Progenitor cell of endocrine pancreas (in vitro differentiated cells): ENCODE measurements at places on chromosomes 13 and 19. TPM values are rescaled to one million over a fixed set of nuclear protein-coding genes. Genes with fewer than 3 reads are reported as not detected.

- H3K27me3 ChIP-seq, result peaks cover 14% of the 10 kb centered on the region
- H3K27ac ChIP-seq, result no peak overlapping the region
- H3K36me3 ChIP-seq, result no peaks in the 10 kb centered on the region
- H3K4me1 ChIP-seq, result peaks cover 6% of the 10 kb centered on the region
- no peak for DNase-seq
Observed at GRCh38 chr13:23547000-23547590, 23.1 kb upstream of the TNFRSF19 start.

GRCh38 chr19:10644260-10645007, 9.7 kb upstream of the ILF3 start:
- peak overlapping the region; percentile 83 for H3K27ac ChIP-seq
- no peak overlapping the region for H3K4me3 ChIP-seq
- peaks cover 7% of the 10 kb centered on the region for H3K36me3 ChIP-seq
- peak; percentile 84 for DNase-seq

GRCh38 chr19:49342291-49342721, 7.1 kb downstream of the CD37 start:
- no peaks in the 10 kb centered on the region for H3K27me3 ChIP-seq
- peaks cover 15% of the 10 kb centered on the region for H3K4me1 ChIP-seq
- no peak overlapping the region for H3K27ac ChIP-seq
- DNase-seq, result no peak
- H3K36me3 ChIP-seq, result peaks cover 52% of the 10 kb centered on the region
- H3K4me3 ChIP-seq, result no peak overlapping the region

- H3K27me3 ChIP-seq, result no peaks in the 10 kb centered on the region
- H3K27ac ChIP-seq, result no peak overlapping the region
- H3K36me3 ChIP-seq, result peaks cover 40% of the 10 kb centered on the region
Observed at GRCh38 chr19:21576481-21576880, 71.1 kb downstream of the ZNF429 start.

- no peak for DNase-seq
- no peak overlapping the region for H3K27ac ChIP-seq
- H3K4me1 ChIP-seq, result no peaks in the 10 kb centered on the region
- no peaks in the 10 kb centered on the region for H3K36me3 ChIP-seq
Observed at GRCh38 chr13:66369666-66370065, 860.5 kb downstream of the PCDH9 start.

- peaks cover 17% of the 10 kb centered on the region for H3K4me1 ChIP-seq
- no peak for DNase-seq
- H3K4me3 ChIP-seq, result peak overlapping the region; percentile 45
- H3K27ac ChIP-seq, result peak overlapping the region; percentile 85
Observed at GRCh38 chr19:485583-486236, 10.6 kb upstream of the MADCAM1 start.

DNA sequence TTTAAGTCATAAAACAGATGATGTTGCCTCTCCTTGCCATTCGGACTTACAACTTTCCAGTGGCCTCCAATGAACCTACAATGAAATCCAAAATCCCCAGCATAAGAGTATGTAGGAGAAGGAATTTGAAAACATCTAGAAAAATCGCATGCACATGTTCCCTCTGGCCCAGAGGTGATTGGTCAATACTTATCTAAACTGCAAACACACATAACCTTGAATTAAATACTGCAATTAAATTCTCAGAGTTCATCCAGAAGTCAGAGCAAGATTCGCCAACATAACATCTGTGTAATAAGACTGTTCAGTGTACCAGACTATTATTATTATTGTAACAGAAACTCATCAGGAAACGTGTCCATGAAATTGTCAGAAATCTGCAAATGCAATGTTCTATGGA, 82.2 kb upstream of the USP29 start:
- H3K4me3 ChIP-seq, result no peak overlapping the region
- DNase-seq, result no peak
- H3K27ac ChIP-seq, result no peak overlapping the region
- H3K4me1 ChIP-seq, result no peaks in the 10 kb centered on the region
- H3K36me3 ChIP-seq, result peaks cover 12% of the 10 kb centered on the region
- no peaks in the 10 kb centered on the region for H3K27me3 ChIP-seq

GRCh38 chr13:112903606-112904195, 65.3 kb upstream of the MCF2L start:
- H3K36me3 ChIP-seq, result peaks cover 31% of the 10 kb centered on the region
- H3K4me1 ChIP-seq, result peaks cover 17% of the 10 kb centered on the region
- no peak overlapping the region for H3K27ac ChIP-seq
- H3K27me3 ChIP-seq, result no peaks in the 10 kb centered on the region
- DNase-seq, result no peak

DNA sequence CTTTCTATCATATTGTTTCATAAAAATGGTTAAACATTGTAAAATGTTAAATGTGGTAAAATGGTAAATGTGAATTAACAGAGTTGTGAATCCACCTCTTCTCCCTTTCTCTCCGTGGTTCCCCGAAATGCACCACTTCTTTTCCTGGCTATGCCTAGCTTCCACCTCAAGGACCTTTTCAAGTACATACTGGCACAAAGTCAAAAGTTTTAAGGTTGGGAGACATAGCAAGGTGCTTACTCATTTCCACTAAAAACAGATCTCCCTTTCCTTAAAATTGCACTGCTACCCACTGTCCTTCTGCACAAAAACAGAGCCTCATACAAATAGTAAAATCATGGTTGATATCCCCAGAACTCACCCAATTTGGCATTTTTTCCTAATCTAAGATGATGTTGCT, 558.2 kb downstream of the SLITRK6 start:
- no peaks in the 10 kb centered on the region for H3K27me3 ChIP-seq
- H3K4me1 ChIP-seq, result no peaks in the 10 kb centered on the region
- no peak for DNase-seq
- peak overlapping the region; percentile 59 for H3K27ac ChIP-seq

- DNase-seq, result no peak
- no peaks in the 10 kb centered on the region for H3K36me3 ChIP-seq
- no peak overlapping the region for H3K4me3 ChIP-seq
- H3K4me1 ChIP-seq, result peaks cover 6% of the 10 kb centered on the region
- H3K27me3 ChIP-seq, result peaks cover 31% of the 10 kb centered on the region
- no peak overlapping the region for H3K27ac ChIP-seq
Observed at GRCh38 chr13:78910147-78910546, 251.2 kb upstream of the OBI1 start.

- no peak overlapping the region for H3K27ac ChIP-seq
- no peak overlapping the region for H3K4me3 ChIP-seq
- H3K4me1 ChIP-seq, result peaks cover 2% of the 10 kb centered on the region
- no peaks in the 10 kb centered on the region for H3K27me3 ChIP-seq
Observed at GRCh38 chr13:95246292-95247082, 54.8 kb downstream of the ABCC4 start.

DNA sequence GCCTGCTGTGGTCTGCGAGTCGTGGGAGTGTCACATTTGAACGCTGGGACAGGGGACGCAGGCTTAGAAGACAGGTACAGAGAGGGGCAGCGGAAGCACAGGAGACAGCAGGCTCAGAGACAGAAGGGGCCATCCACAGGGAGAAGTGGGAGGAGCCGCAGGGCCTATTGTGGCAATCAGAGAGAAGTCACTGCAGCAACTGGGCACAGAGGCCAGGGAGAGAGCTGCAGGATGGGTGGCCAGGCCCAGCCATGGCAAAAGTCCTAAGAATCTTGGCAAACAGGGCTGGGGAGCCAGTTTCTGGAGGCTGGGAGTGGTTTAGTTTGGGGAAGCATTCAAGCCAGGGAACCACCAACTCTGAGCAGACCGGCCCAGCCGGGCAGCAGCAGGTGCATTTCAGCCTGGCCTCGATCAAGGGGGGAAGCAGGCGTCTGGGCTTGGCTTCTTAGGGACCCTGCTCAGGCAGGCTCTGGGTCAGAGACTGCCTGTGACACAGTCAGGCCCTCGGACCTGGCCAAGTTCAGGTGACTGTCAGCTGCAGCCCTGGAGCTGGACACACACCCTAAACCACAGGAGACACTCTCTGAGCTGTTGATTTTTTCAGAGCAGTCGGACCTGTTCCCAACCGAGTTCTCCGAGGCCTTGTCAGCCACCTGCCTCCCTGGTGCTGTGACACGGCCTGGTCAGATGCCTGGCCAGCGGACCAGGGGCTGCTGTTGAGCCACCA, 11.8 kb downstream of the SH3GL1 start:
- H3K4me1 ChIP-seq, result peaks cover 18% of the 10 kb centered on the region
- no peaks in the 10 kb centered on the region for H3K36me3 ChIP-seq
- no peaks in the 10 kb centered on the region for H3K27me3 ChIP-seq
- DNase-seq, result no peak
- no peak overlapping the region for H3K4me3 ChIP-seq
- H3K27ac ChIP-seq, result peak overlapping the region; percentile 64

DNA sequence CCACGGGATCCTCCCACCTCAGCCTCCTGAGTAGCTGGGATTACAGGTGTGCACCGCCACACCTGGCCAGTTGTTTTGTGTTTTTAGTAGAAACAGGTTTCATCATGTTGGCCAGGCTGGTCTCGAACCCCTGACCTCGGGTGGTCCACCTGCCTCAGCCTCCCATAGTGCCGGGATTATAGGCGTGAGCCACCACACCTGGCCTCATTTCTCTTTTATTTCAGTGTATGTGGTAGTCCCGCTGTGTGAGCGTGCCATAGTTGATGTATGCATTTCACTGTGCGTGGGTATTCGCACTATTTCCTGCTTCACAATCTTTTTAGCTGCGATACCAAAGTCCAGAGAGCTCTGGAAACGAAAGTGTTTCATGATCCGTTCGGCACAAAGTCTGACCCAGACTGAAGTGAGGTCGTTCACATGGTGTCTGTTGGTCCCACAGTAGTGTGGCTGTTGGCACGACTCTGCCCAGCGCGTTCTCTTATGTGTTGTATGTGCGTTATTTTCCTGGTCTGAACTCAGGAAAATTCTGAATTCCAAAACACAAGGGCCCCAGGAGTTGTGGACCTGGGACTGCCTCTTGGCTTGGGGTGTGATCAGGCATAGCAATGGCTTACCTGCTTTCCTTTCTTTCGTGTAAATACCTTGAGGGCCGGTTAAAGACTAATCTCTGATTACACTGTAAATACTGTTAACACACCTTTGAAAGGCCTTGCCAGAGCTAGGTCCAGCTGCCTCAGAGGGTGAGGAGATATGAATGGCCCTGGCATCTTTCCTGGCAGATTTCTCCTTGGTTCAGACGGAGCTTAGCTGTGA, 8.6 kb downstream of the EPN1 start:
- H3K4me3 ChIP-seq, result peak overlapping the region; percentile 2
- H3K27ac ChIP-seq, result peak overlapping the region; percentile 83
- peaks cover 6% of the 10 kb centered on the region for H3K4me1 ChIP-seq
- peaks cover 8% of the 10 kb centered on the region for H3K36me3 ChIP-seq
- no peaks in the 10 kb centered on the region for H3K27me3 ChIP-seq

DNA sequence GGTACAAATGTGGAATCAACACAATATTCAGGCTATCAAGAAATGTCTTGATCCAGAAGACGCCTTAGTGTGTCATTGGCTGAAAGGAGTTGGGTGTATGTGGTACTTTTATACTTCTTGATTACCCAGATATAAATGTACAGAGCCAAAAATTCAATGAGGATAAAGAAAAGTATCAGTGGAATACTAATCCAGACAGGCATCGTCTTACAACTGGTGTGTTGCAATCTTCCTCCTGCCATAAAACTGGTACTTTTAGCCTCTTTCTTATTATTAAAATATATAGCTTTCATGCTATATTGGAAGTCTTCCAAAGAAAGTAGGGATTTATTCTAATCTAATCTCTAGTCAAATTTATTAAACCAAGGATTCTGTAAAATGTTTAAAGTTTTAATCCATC, 388.6 kb upstream of the MIR17HG start:
- H3K4me3 ChIP-seq, result no peak overlapping the region
- DNase-seq, result no peak
- no peaks in the 10 kb centered on the region for H3K27me3 ChIP-seq
- no peak overlapping the region for H3K27ac ChIP-seq

GRCh38 chr19:32362318-32362691, 16.9 kb downstream of the ZNF507 start:
- DNase-seq, result no peak
- H3K4me1 ChIP-seq, result peaks cover 7% of the 10 kb centered on the region
- no peaks in the 10 kb centered on the region for H3K27me3 ChIP-seq
- H3K27ac ChIP-seq, result no peak overlapping the region

- H3K4me3 ChIP-seq, result no peak overlapping the region
- peaks cover 19% of the 10 kb centered on the region for H3K36me3 ChIP-seq
- H3K27me3 ChIP-seq, result no peaks in the 10 kb centered on the region
- no peak for DNase-seq
- no peak overlapping the region for H3K27ac ChIP-seq
Observed at GRCh38 chr13:99310382-99311031, 3.3 kb upstream of the GPR183 start.

DNA sequence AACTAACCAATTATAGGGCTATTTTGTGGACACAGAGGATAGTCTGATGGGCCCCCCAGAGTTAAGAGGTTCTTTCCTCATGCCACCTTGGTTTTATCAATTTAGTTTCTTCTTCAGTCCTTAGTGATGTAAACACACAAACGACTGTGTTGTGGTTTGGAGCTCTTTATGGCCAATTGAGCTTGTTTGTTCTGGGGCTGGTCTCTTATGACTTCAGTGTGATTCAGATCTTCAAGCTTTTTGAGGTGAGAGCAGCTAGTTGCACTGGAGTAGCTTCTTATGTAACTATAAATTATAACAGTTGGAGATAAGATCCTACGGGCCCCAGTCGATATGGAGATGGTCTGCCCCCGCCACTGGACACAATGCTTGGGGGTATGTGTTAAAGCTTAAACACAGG, 22.0 kb upstream of the GJB6 start:
- H3K4me1 ChIP-seq, result no peaks in the 10 kb centered on the region
- peaks cover 11% of the 10 kb centered on the region for H3K27me3 ChIP-seq
- H3K27ac ChIP-seq, result no peak overlapping the region
- H3K4me3 ChIP-seq, result no peak overlapping the region
- DNase-seq, result no peak
- no peaks in the 10 kb centered on the region for H3K36me3 ChIP-seq

GRCh38 chr13:113636266-113636963, 21.6 kb downstream of the ATP4B start:
- no peak overlapping the region for H3K4me3 ChIP-seq
- no peaks in the 10 kb centered on the region for H3K4me1 ChIP-seq
- peaks cover 46% of the 10 kb centered on the region for H3K36me3 ChIP-seq
- H3K27ac ChIP-seq, result no peak overlapping the region
- no peak for DNase-seq
- no peaks in the 10 kb centered on the region for H3K27me3 ChIP-seq

GRCh38 chr13:77099415-77099814, 72.5 kb upstream of the FBXL3 start:
- H3K27ac ChIP-seq, result no peak overlapping the region
- no peaks in the 10 kb centered on the region for H3K27me3 ChIP-seq
- H3K4me1 ChIP-seq, result peaks cover 2% of the 10 kb centered on the region
- H3K4me3 ChIP-seq, result no peak overlapping the region

PTGIR gene
- total RNA-seq, result not detected in 2 replicates

FOXO1 gene
- 15.7 TPM in 2 replicates for total RNA-seq

SOX1 gene
- 0.51 and 0.57 TPM in 2 replicates for total RNA-seq

LILRA1 gene
- total RNA-seq, result not detected in 2 replicates

TLE5 gene
- total RNA-seq, result 469 and 507 TPM in 2 replicates

DAND5 gene
- not detected in 2 replicates for total RNA-seq
